ENCODE measurements at places on chromosomes 5 and 9. TPM values are rescaled to one million over a fixed set of nuclear protein-coding genes. Genes with fewer than 3 reads are reported as not detected.

- no peaks in the 10 kb centered on the region for H3K36me3 ChIP-seq
These were observed 55.8 kb downstream of the LRSAM1 start for GRCh38 chr9:127506814-127507750.

- H3K36me3 ChIP-seq, result no peaks in the 10 kb centered on the region
- no peak for DNase-seq
- no peak overlapping the region for H3K4me3 ChIP-seq
- H3K27ac ChIP-seq, result no peak overlapping the region
These were observed 100.0 kb upstream of the IL6ST start for GRCh38 chr5:56094579-56095361.

- no peaks in the 10 kb centered on the region for H3K4me1 ChIP-seq
- no peak overlapping the region for H3K27ac ChIP-seq
- DNase-seq, result no peak
- no peak overlapping the region for H3K4me3 ChIP-seq
- no peaks in the 10 kb centered on the region for H3K27me3 ChIP-seq
These were observed 825.9 kb upstream of the GRAMD2B start for GRCh38 chr5:125597338-125597737.

DNA sequence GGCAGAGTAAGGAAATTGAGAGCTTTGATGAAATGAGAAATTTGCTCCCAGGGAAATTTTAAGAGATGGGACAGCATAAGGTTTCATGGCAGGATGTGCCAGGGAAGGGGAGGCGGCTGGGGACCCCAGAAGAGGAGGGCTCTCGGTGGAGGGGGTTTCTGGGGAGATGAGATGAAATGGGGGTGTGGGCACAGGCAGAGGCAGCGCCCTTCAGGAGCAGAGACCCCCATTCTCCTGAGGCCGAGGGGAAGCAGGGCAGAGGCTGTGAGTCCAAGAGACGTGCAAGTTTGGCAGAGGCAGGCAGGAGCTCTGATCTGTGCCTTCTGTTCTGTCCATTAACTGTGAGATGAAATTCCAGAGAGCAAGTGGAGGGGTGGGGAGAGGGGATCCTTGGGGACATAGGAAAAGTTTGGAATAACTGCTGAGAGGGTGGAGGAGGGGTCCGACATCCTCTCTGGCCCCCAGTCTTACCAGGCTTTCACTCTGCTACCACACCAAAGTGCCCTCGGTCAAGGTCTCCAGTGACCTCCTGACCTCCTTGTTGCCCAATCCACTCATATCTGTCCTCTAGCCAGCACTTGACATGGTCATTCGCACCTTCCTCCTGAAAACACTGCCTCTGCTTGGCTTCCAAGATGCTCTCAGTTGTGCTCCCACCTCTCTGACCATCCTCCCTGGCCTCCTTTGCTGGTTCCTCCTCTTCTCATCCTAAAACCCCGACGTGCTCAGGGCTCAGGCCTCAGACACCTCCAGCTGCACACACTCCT is 108.1 kb upstream of the MVB12B start:
- no peaks in the 10 kb centered on the region for H3K4me1 ChIP-seq
- H3K36me3 ChIP-seq, result no peaks in the 10 kb centered on the region
- DNase-seq, result peak; percentile 33
- peaks cover 2% of the 10 kb centered on the region for H3K27me3 ChIP-seq
- H3K4me3 ChIP-seq, result no peak overlapping the region

DNA sequence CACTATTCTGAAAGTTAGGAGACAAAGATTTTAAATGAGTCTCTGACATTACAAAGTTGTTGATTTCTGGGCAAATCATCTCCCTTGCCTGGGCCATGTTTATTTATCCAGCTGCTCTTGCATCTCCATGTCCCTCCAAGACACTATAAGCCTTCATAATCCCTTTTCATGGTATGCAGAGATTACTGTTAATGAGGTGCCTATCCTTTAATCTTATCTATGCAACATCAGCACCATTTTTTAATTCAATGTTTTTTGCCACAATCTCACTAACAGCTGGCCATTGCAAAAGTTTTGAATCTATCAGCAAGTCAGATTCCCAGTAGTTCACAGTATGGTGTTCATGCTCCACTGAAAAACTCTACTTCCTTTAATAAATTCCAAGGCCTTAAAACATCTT is 108.5 kb upstream of the PTPRD start:
- no peaks in the 10 kb centered on the region for H3K36me3 ChIP-seq
- no peak for DNase-seq
- H3K4me1 ChIP-seq, result no peaks in the 10 kb centered on the region
- H3K27me3 ChIP-seq, result no peaks in the 10 kb centered on the region
- no peak overlapping the region for H3K27ac ChIP-seq

DNA sequence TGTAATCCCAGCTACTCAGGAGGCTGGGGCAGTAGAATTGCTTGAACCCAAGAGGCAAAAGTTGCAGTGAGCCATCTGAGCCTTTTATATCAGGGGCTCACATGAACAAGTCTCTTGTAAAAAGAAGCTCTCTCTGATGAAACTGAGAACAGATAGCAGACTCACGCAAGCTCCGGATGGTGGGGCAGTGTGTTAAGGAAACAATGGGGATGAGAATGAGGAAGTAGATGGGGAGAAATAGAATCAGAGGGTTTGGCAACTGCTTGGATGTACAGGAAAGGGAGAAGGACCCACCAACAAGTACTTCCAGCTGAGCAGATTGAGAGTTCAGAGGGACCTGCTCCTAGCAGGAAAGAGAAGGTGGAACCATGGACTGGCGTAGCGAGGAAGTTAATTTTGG is 18.6 kb downstream of the TMEM252 start:
- no peaks in the 10 kb centered on the region for H3K36me3 ChIP-seq
- H3K4me1 ChIP-seq, result no peaks in the 10 kb centered on the region
- no peaks in the 10 kb centered on the region for H3K27me3 ChIP-seq
- no peak for DNase-seq
- H3K4me3 ChIP-seq, result no peak overlapping the region

DNA sequence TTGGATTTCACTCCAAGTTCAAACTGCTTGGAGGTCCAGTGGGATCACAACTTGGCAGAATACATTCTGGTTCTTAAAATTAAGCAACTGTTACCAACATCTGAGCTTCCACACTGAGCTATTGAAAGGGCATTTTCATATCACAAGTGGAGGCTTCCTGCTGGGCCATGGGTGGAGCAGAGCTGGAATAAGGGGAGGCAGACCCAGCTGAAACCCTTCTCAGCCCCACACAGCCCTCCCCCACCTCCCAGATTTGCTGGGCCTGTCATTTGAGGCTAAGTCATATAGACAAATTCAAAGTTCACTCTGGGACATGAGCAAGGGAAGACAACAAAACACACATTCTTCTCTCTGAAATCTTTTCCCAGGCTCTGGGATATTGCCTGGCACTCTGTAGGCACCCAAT is 79.9 kb downstream of the ACTL7B start:
- no peak overlapping the region for H3K4me3 ChIP-seq
- H3K4me1 ChIP-seq, result no peaks in the 10 kb centered on the region
- DNase-seq, result no peak
- no peaks in the 10 kb centered on the region for H3K36me3 ChIP-seq

- no peak overlapping the region for H3K4me3 ChIP-seq
- no peak for DNase-seq
- H3K36me3 ChIP-seq, result no peaks in the 10 kb centered on the region
These were observed 63.9 kb downstream of the SAXO1 start for GRCh38 chr9:18969128-18969527.

DNA sequence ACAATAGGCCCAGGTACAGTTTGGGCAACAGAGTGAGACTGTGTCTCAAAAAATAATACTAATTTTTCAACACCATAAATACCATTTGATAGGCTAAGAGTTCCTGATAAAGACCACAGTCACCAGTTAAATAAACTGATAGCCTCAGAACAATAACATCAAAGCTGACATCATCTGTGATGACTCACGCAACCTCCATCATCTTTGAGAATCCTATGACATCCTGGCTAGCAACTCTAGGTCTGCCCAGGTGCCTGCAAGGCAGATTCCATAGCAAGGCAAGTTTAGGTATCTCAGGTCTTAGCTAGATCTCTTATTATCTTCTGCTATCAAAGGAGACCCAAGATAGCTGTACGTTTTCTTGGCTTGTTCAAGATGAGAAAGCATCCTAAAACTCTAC is 30.5 kb upstream of the UBAP2 start:
- DNase-seq, result no peak
- no peaks in the 10 kb centered on the region for H3K36me3 ChIP-seq
- H3K4me1 ChIP-seq, result peaks cover 1% of the 10 kb centered on the region
- no peak overlapping the region for H3K4me3 ChIP-seq
- H3K27me3 ChIP-seq, result no peaks in the 10 kb centered on the region

- no peak overlapping the region for H3K27ac ChIP-seq
- H3K27me3 ChIP-seq, result no peaks in the 10 kb centered on the region
- peaks cover 11% of the 10 kb centered on the region for H3K4me1 ChIP-seq
- peak overlapping the region; percentile 3 for H3K4me3 ChIP-seq
- no peaks in the 10 kb centered on the region for H3K36me3 ChIP-seq
- DNase-seq, result no peak
These were observed 52.3 kb upstream of the ICE1 start for GRCh38 chr5:5370059-5370774.

GRCh38 chr5:1467341-1468246 is 22.4 kb upstream of the SLC6A3 start:
- no peak for DNase-seq
- peaks cover 3% of the 10 kb centered on the region for H3K36me3 ChIP-seq
- no peak overlapping the region for H3K27ac ChIP-seq
- no peaks in the 10 kb centered on the region for H3K27me3 ChIP-seq
- H3K4me3 ChIP-seq, result no peak overlapping the region
- H3K4me1 ChIP-seq, result peaks cover 7% of the 10 kb centered on the region

DNA sequence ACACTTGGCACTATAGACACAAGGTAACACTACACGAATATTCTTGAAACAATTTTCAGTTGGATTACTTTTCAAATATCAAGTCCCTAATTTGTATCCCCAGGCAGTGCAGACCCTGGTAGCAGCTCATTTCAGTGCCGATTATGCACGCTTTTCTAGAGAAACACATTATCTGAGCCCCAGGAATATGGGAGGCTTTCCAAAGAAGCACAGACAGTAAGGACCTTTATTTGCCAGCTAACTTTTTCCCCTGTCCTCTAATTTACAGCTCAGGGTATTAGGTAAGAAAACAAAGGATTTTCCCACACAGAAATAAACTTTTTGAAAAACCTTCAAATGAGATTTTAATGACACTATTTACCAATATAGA is 852.3 kb upstream of the DMAC1 start:
- H3K4me1 ChIP-seq, result peaks cover 11% of the 10 kb centered on the region
- no peaks in the 10 kb centered on the region for H3K36me3 ChIP-seq
- no peak overlapping the region for H3K4me3 ChIP-seq
- DNase-seq, result no peak
- H3K27ac ChIP-seq, result no peak overlapping the region

DNA sequence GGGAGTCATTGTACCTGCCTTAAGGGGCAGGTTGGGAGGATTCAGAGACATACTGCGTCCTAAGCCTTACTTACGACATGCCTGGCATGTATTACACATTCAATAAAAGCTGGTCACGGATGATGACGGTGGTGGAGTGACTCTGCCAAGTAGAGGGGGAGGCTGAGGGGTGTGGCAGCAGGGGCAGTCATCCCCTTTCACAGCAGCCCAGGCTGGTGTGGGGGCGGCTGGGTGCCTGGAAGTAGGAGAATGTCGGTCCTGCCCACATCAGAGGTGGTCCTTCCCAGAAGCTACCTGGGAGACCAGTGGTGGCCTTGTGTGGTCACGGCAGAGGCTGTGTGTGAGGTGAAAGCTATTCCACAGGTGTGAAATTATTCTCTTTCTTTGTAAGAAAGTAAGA is 8.9 kb downstream of the ZBTB34 start:
- peaks cover 8% of the 10 kb centered on the region for H3K36me3 ChIP-seq
- H3K4me3 ChIP-seq, result no peak overlapping the region
- no peak for DNase-seq
- no peak overlapping the region for H3K27ac ChIP-seq

GRCh38 chr5:107724642-107725041 is 53.9 kb upstream of the EFNA5 start:
- no peaks in the 10 kb centered on the region for H3K36me3 ChIP-seq
- no peaks in the 10 kb centered on the region for H3K27me3 ChIP-seq
- no peaks in the 10 kb centered on the region for H3K4me1 ChIP-seq
- no peak overlapping the region for H3K27ac ChIP-seq

- no peak overlapping the region for H3K4me3 ChIP-seq
- H3K27me3 ChIP-seq, result no peaks in the 10 kb centered on the region
- no peaks in the 10 kb centered on the region for H3K36me3 ChIP-seq
- no peaks in the 10 kb centered on the region for H3K4me1 ChIP-seq
- no peak overlapping the region for H3K27ac ChIP-seq
These were observed 495.2 kb downstream of the TLE4 start for GRCh38 chr9:80066931-80067330.

Gene GCNT4
- total RNA-seq, result 1.3 TPM

Gene PCDHA12
- 0.08 TPM for total RNA-seq

Gene CARTPT
- not detected for total RNA-seq

Gene SPINK13
- not detected for total RNA-seq

All from liver (tissue), 10 donors.